HT1080 (cell line): ENCODE measurements at places on chromosomes 6 and 20. TPM values are rescaled to one million over a fixed set of nuclear protein-coding genes. Genes with fewer than 3 reads are reported as not detected.
A peak's percentile ranks its signal among the peaks of the same experiment; 100 is the strongest.

GRCh38 chr6:52000064-52000463 lies 87.3 kb downstream of the PKHD1 start:
- DNase-seq, result no peak

DNA sequence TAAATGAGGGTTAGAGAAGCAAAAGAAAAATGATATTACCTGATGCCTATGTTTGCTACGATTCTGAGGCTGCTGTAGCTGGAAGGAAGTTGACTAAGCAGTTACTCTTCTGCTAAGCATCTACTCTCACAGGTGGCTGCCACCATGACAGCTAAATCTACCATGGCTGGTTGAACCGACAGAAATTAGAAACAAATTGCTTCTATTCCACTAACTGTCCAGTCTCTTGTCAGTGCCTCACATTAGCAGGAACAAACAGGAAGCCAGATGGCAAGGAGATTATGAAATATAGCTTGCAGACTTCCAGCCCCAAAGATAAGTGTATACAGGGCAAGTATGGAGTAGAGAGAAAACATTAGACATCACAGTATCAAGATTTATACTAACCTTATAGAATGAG lies 59.4 kb upstream of the TMEM200A start:
- peak; percentile 24 for DNase-seq

DNA sequence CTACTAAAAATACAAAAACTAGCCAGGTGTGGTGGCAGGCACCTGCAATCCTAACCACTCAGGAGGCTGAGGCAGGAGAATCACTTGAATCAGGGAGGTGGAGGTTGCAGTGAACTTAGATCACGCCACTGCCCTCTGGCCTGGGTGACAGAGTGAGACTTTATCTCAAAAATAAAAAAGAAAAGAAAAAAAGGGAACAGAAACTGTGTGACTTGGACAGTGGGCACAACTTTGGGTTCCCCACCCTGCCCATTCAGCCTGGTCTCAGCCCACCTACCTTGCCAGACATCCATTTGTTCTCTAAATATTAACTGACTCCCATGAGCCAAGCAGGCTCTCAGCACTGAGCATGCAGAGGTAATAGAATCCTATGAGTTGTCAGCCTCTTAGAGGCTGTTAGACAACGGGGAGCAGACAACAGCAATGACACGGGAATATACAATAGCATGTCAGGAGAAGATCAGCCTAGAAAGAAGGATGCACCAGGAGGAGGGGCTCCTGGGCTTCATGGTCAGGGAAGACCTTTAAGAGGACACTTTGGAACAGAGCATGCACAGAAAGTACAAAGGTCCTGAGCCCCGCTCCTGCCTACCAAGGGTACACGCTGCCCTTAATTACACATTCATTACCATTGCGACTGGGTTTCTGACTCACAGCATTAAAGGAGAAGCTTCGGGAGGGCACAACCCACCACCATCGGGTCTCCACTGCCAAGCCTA lies 20.0 kb downstream of the FAM209B start:
- DNase-seq, result no peak

LBP gene
- total RNA-seq, result not detected in 2 replicates

PACRG gene
- total RNA-seq, result not detected in 2 replicates
